ENCODE measurements at places on chromosomes 1 and 21.

- no peak for DNase-seq
- H3K4me1 ChIP-seq = peaks cover 34% of the 10 kb centered on the region
- H3K27me3 ChIP-seq = peaks cover 17% of the 10 kb centered on the region
- H3K4me3 ChIP-seq = peak overlapping the region; percentile 69
These were observed 753 bp downstream of the KIF1B start for GRCh38 chr1:10210841-10211804.

DNA sequence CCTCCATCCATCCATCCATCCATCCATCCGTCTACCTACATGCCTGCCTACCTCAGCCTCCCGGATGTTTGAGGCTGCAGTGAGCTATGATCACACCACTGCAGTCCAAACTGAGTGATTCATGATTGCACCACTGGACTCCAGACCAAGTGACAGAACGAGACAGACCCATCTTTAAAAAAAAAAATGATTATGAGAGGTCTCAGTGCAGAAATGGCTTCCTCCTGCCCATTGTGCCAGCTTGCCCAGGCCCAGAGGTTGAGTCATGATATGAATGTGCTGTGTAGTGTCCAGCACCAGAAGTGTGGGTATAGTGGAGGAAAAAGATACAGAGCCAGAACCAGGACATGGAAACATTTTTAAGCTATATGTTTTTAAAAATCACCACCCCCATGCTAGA, 149.9 kb downstream of the KIF26B start:
- no peaks in the 10 kb centered on the region for H3K36me3 ChIP-seq
- DNase-seq = no peak
- H3K4me1 ChIP-seq = no peaks in the 10 kb centered on the region
- H3K4me3 ChIP-seq = no peak overlapping the region
- H3K27me3 ChIP-seq = peaks cover 1% of the 10 kb centered on the region

DNA sequence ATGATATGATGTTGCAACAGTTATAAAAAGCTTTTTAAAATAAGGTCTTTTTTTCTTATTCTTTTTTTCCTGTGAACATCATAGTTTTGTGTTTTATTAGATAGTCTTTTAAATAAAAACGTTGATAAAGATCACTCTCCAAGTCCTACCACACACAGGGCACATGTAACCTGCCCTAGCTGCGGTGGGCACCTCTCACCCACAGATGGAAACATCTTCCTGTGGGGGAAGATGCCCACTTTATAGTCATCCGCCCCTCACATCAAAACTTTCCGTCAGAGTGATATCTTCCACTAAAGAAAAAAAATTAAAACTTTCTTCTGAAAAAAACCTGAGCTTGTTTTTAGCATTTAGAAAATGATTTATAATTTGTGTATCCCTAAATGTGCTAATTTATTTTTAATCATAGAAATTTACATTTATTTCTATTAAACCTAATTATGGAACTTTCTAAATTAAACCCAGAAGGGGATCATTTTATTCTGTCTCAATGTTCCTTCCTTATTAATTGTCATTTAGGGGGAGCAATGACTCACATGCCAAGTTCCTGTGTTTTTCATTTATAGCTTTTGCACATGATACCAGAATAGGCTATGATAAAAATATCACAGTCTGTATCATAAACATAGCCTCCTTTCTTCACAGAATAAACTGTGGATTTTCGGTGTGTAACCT, 24.7 kb downstream of the TNFRSF9 start:
- peak overlapping the region; percentile 74 for H3K27ac ChIP-seq
- peaks cover 35% of the 10 kb centered on the region for H3K4me1 ChIP-seq
- DNase-seq = peak; percentile 32

DNA sequence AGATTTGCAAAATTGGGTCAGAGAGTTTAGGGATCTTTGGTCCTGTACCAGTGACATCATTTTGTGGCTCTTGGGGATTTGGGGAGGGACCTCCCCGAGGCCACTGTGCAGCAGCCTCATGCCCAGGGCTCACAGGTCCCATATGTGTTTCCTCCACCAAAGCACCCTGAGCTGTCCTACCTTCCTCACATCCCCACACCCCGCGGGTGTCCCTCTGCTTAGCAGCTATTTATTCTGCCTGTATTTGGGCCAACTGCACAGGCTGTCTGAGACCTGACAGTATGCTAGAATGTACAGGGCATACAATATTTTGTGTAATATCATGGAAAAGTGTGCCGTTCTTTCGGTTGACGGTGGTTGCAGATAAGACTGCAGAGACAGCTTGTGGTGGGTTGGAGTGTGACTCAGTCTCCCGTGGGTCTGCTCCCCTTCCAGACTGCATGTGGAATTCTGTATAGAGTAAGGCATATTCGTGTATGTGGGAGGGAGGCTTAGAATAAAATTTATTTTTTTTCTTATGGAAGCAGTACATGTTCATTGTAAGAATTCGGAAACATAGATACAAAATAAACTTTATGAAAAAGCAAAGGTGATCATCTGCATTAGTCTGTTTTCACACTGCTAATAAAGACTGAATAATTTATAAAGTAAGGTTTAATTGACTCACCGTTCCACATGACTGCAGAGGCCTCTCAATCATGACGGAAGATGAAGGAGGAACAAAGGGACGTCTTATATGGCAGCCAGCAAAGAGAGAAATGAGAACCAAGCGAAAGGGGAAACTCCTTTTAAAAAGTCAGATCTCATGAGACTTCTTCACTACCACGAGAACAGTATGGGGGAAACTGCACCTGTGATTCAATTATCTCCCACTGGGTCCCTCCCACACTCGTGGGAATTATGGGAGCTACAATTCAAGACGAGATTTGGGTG, 84.4 kb downstream of the ADARB1 start:
- H3K4me1 ChIP-seq = peaks cover 16% of the 10 kb centered on the region
- peak; percentile 13 for DNase-seq
- H3K4me3 ChIP-seq = no peak overlapping the region
- peaks cover 7% of the 10 kb centered on the region for H3K36me3 ChIP-seq

DNA sequence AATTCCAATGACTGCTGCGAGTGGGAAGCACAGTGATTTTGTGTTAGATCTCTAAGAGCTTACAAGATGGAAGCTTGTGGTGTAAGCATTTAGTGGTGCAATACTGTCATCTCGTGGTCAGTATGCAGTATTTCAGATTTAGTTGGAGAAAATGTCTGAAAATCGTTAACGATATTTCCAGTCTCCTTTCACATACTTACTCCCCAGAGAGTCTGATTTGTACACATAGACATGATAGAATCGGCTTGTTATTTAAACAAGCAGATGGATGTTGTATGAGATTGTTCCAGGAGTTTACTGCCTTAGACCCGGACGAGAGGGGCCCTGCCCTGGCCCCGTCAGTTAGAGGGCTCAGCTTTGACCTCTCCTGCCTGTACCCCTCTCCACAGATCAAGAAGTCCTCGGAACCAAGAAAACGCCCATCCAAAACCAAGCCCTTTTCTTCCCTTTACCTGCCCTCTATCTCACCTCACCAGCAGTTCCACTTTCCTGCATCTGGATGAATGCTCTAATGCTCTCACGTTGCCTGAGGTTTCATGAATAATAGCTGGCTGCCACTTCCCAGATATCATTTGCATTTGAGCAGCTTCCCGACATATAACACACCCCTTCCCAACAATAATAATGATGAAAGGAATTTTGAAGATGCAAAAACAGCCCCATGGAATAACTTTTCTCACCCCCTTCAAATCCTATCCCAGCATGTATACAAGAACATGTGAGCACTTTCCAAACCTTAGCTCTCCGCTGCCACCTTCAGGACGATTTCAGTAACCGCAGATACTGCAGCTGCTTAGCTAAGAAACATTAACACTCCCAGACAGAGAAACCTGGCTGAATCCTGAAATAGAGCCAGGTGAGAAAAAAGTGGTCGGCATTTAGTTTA, 247.3 kb downstream of the LTN1 start:
- H3K27me3 ChIP-seq = no peaks in the 10 kb centered on the region
- DNase-seq = peak; percentile 82
- H3K36me3 ChIP-seq = no peaks in the 10 kb centered on the region
- no peak overlapping the region for H3K4me3 ChIP-seq

GRCh38 chr1:11925938-11926292, 312 bp downstream of the KIAA2013 start:
- peak; percentile 31 for DNase-seq
- H3K27me3 ChIP-seq = no peaks in the 10 kb centered on the region
- H3K27ac ChIP-seq = no peak overlapping the region
- H3K4me3 ChIP-seq = peak overlapping the region; percentile 78

DNA sequence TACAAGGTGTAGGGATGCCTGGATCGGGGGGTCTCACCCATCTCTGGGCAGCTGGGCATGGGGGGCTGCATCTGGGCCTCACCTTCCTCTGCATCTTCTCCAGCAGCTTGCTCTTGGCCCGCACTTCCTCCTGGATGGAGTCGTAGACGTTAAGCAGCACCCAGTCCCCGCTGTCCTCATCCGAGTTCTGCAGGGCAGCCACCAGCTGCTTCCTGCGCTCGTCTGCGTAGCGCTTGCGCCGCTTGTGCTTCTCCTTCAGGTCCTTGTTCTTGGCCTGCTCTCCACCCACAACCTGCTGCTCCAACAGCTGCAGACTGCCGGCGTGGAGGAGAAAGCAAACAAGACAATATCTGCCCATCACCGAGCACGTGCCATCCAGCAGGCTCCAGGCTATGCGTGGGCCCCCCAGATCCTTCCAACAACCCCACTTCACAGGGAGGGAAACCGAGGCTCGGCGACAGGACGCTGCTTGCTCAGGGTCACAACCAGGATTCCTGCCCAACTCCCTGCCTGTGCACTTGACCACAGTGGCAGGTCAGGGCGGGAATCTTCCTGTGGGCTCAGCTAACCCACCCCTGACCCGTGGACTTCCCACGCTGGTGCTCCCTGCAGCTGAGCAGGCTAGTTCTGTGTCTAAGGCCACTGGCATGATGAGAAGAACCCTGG, 21.5 kb upstream of the DDOST start:
- DNase-seq = no peak
- H3K36me3 ChIP-seq = peaks cover 3% of the 10 kb centered on the region
- H3K4me1 ChIP-seq = peaks cover 19% of the 10 kb centered on the region
- H3K27me3 ChIP-seq = peaks cover 35% of the 10 kb centered on the region
- no peak overlapping the region for H3K27ac ChIP-seq

- H3K4me1 ChIP-seq = peaks cover 5% of the 10 kb centered on the region
- H3K4me3 ChIP-seq = no peak overlapping the region
- no peaks in the 10 kb centered on the region for H3K36me3 ChIP-seq
- peaks cover 22% of the 10 kb centered on the region for H3K27me3 ChIP-seq
- no peak overlapping the region for H3K27ac ChIP-seq
These were observed 2.9 kb upstream of the SHCBP1L start for GRCh38 chr1:182955596-182956588.

- H3K36me3 ChIP-seq = no peaks in the 10 kb centered on the region
- no peak for DNase-seq
- H3K4me3 ChIP-seq = no peak overlapping the region
- no peak overlapping the region for H3K27ac ChIP-seq
- H3K4me1 ChIP-seq = peaks cover 12% of the 10 kb centered on the region
These were observed 2.3 kb upstream of the VWA1 start for GRCh38 chr1:1432951-1433803.

DNA sequence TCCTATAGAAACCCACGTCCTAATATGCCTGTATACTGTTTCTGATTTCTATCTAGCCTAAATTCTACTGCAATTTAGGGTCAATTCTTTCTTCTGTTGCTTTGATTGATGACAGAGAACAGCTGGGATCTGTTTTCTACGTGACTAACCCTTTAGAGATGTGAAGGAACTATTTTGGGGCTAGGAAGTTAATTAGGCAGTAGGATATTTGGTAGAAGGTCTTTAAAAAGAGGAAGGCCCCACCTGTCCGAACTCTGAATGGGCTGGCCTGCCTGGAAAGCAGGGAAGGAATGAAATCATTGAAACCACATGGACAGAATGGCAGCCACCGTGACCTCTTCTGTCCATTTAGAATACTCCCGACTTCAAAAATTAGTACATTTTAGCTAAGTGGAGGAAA, 21.0 kb downstream of the EIF2D start:
- peak overlapping the region; percentile 81 for H3K27ac ChIP-seq
- no peak for DNase-seq
- no peaks in the 10 kb centered on the region for H3K27me3 ChIP-seq
- H3K4me1 ChIP-seq = peaks cover 62% of the 10 kb centered on the region
- peaks cover 78% of the 10 kb centered on the region for H3K36me3 ChIP-seq

GRCh38 chr21:45948576-45949141, 32.9 kb upstream of the COL6A1 start:
- H3K27me3 ChIP-seq = no peaks in the 10 kb centered on the region
- no peaks in the 10 kb centered on the region for H3K4me1 ChIP-seq
- no peak overlapping the region for H3K27ac ChIP-seq
- H3K4me3 ChIP-seq = no peak overlapping the region

GRCh38 chr1:113275691-113276090, 114.6 kb upstream of the MAGI3 start:
- H3K36me3 ChIP-seq = no peaks in the 10 kb centered on the region
- no peak for DNase-seq
- H3K4me1 ChIP-seq = no peaks in the 10 kb centered on the region
- H3K4me3 ChIP-seq = no peak overlapping the region
- peaks cover 26% of the 10 kb centered on the region for H3K27me3 ChIP-seq
- no peak overlapping the region for H3K27ac ChIP-seq

DNA sequence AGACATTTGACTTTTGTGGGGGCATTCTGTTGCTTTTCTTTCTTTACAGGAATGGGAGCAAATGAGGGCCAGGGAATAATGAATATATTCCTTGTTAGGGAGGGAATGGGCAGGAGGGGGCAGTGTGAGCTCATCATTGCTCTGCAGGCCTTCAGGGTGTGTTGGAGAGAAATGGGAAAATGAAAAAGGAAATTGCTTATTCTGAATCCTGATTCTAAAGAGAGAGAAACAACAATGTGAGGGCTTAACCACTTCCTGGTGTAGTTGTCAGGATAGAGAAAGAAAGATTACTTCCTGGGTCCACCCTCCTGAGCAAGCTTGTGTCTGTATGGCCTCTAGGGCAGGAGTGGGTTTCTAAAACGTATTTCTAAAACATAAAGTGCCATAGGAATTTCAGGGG, 28.3 kb downstream of the VANGL2 start:
- peaks cover 55% of the 10 kb centered on the region for H3K4me1 ChIP-seq
- DNase-seq = peak; percentile 49
- H3K27me3 ChIP-seq = no peaks in the 10 kb centered on the region

GRCh38 chr1:67677930-67678329, 7.1 kb upstream of the GADD45A start:
- peaks cover 24% of the 10 kb centered on the region for H3K4me1 ChIP-seq
- DNase-seq = no peak
- H3K27ac ChIP-seq = no peak overlapping the region
- no peaks in the 10 kb centered on the region for H3K36me3 ChIP-seq
- H3K4me3 ChIP-seq = no peak overlapping the region

DNA sequence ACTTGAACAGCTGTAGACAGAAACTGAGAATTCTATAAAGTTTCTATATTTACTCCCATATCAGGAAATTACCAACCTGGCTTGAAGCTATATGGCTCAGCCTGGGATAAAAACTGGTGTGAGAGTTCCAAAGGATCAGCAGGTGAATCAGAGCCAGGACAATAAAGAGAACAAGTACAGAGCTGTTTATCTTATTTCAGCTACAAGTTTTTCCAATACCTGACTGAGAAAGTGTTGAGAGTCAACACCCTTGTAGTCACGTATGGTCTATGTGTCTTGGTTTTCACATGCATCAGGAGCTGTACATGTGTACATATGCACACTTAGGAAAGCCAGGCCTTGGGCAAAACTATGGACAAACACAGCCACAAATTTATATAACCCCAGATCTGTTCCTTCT, 40.7 kb upstream of the CXADR start:
- no peak overlapping the region for H3K4me3 ChIP-seq
- DNase-seq = no peak
- no peaks in the 10 kb centered on the region for H3K27me3 ChIP-seq
- no peaks in the 10 kb centered on the region for H3K36me3 ChIP-seq

Data from activated CD8-positive, alpha-beta T cell treated with anti-CD3 and anti-CD28 coated beads, Interleukin-2, amount 10 ng/mL, durations not matched to agents 7 days and 5 days (primary cell).